ENCODE measurements at places on chromosomes 13 and 19.

- DNase-seq: no peak
These were observed 1.8 kb upstream of the ATP4A start for GRCh38 chr19:35565016-35565856.

DNA sequence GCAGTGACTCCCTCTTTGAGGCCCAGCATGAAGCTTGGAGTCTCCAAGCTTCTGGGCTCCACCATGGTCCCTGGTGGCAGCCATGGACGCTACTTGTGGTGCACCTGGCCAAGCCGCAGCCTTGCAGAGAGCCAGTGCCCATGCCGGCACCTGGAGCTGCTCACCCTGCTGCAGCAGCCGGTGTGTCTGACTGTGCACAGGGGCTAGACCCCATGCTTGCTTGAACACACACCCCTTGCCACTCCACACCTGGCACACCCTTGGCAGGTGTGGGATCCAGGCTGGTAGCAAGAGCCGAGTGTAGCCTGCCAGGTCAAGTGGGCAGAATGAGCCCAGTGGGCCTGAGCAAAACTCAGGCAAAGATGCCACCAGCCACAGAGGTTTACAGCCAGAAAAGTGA is 18.6 kb upstream of the MLLT1 start:
- DNase-seq: no peak

- DNase-seq: no peak
These were observed 15.5 kb downstream of the CEACAM1 start for GRCh38 chr19:42512743-42513304.

GRCh38 chr13:20547479-20547908 is 19.5 kb upstream of the IFT88 start:
- DNase-seq: no peak

DNA sequence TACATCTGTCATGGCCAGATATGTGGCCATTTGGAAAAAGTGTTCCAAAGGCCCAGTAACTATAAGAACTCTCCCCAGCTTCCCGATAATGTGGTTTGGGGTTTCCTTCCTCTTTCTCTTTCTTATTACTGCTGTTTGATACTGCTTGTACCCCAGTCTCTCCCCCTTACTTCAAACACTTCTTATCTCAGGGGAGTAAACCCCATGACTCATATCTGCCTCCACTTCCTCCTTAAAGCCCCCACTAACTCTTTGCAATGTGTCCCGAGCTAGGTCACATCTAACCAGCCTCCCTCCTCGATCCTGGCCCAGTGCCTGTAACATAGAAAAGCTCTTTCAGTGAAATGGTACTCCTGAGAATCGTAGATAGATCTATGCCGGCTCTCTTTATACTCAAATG is 82.4 kb upstream of the STARD13 start:
- no peak for DNase-seq

DNA sequence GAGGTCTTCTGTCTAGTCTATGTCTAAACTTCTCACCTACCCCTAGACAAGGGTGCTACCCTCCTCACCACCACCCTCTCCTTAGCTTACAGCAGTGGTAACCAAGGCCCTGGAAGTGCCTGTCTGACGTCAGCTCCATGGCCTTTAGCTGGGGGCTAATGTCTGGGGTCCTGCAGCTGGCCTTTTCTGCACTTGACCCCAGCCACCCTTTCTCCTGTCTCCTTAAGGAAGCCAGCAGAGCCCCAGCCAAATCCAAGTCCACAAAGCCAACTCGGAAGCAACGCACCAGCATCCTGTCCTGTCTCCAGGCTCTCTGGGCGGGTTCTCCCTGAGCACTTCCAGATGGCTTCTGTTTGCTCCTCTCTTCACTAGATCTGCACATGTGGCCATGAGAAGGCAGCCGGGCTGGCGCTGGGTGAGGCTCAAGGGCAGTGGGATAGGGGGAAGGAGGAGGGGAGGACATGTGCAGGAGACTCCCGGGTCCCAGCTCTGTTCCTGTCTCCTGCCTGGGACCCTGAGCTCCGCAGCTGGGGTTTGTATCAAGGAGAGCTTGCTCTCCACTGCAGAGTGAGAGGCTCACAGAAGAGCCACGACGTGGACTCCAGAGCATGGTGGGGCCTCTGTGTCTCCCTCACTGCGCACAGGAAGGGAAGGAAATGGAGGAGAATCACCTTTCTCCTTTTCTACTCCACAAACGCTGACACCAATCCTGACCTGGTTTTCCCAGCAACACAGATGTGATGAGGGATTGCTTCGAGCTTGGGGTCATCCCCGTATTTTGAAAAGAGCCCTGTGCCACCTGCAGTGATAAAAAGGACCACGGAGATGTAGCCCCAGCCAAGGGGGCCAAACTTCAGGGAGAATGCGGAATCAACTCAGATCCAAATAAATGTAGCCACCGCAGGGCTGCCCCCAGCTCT is 204.2 kb downstream of the USP12 start:
- DNase-seq: no peak
